ENCODE measurements at places on chromosomes 6 and 20.

DNA sequence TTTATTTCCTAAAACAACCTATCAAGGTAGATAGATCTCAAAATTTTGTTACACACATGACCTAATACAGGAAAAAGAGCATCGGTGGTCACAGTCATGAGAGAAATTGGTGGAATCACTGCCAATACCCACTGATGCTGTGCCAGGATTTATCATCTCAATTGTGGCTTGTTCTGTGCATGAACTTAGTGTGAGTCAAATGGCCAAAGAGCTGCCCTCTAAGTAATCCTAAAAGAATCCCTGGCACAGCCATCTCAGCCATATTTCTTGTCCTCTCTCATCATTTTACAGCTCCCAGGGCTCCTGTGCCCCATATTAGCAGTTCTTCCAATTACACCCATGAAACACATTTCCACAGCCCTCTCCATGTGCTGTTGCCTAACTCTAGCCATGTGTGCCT is 6.1 kb downstream of the GSTA5 start:
- no peak for DNase-seq

DNA sequence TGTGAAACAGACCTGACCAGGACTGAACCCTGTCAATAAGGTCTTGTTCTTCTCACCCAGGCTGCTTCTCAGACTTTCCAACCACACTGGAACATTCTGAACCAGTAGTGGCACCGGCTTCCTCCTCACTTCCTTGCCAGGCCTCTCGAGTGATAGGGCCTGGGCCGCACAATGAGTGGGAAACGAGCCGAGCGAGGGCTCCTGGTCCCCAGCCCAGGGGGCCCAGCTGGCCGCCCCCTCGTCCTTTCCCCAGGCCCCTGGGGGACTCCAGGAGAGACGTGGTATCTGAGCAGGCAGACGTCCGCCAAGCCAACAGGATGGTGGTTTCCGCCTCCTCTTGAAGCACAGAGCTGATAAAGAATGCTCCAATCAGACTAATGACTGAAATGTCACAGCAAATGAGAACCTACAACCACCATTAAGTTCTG is 117.9 kb downstream of the GMDS start:
- DNase-seq, result no peak

GRCh38 chr6:144753023-144753705 is 468.0 kb downstream of the UTRN start:
- DNase-seq, result no peak

GRCh38 chr6:34099878-34100277 is 46.0 kb downstream of the GRM4 start:
- no peak for DNase-seq

- no peak for DNase-seq
These were observed 99.2 kb downstream of the IRAK1BP1 start for GRCh38 chr6:78966542-78966941.

GRCh38 chr20:58647796-58648501 is 3.1 kb upstream of the STX16 start:
- no peak for DNase-seq
